ENCODE measurements at places on chromosomes 6 and 20.
A peak's percentile ranks its signal among the peaks of the same experiment; 100 is the strongest.

DNA sequence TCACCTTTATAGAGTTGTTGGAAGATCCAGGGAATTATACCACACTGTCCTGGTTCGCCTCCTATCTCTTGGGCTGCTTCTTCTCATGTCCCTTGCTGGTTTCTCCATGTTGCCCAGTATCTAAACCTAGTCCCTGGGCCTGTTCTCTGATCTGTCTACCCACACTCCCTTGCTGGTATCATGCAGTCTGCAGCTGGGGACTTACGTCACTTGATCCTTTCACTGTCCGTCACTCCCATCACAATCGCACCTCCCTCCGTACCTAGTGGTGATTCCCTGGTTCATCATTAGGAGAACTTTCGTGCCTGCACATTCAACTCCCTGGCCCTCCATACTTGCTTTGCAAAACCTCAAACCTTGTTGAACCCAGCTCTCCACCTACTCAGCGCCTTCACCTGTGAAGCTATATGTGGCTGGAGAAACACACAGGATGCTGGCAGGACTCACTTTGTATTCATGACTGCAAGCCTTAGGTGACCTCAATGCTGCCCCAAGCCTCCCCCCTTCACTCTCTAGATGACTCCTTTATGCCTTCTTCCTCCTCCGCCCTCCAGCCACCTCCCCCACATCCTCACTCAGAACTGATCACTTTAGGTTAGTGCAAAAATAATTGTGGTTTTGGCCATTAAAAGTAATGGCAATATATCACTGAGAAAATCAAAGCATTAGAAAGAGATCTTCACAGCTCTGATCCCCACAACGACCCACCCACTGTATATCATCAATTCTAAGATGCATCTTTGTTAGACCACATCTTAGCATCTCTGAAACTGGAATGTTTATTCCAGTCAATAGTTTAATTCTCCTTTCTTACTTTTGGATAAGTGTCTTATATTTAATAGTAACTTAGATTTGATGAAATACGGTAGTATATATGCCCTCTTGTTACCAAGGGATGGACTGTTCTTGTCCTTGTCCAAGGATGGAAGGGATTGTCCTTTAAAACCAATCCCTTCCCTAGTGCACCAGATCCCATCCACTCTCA is 26.4 kb downstream of the GDAP1L1 start:
- no peak for DNase-seq

- no peak for DNase-seq
Measured at GRCh38 chr6:82337688-82338257, 25.8 kb upstream of the TPBG start.

GRCh38 chr6:29071831-29072723 is 15.0 kb downstream of the OR2B3 start:
- no peak for DNase-seq

- DNase-seq = no peak
Measured at GRCh38 chr6:166908811-166909210, 47.5 kb downstream of the RNASET2 start.

- no peak for DNase-seq
Measured at GRCh38 chr20:19161336-19161735, 51.1 kb upstream of the SLC24A3 start.

DNA sequence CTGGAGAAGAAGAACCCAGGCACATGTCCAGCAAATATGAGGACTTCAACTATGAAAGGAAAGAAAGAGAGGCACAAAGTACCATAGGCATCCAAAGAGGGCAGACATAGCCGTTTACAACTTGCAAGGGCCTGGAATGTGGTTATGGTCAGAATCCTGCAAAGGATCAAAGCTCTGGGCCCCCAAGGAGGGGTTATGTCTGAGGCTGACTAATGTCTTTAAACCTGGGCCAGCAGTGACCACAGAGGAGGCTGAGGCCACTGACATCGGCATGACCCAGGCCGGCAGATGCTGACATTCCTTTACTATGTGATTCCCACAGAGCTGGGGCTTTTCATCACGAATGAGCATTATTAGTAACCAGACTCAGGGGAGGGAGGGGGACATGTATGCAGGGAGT is 861.1 kb downstream of the DHX35 start:
- DNase-seq = no peak

- no peak for DNase-seq
Measured at GRCh38 chr6:65984089-65984488, 277.1 kb upstream of the EYS start.

DNA sequence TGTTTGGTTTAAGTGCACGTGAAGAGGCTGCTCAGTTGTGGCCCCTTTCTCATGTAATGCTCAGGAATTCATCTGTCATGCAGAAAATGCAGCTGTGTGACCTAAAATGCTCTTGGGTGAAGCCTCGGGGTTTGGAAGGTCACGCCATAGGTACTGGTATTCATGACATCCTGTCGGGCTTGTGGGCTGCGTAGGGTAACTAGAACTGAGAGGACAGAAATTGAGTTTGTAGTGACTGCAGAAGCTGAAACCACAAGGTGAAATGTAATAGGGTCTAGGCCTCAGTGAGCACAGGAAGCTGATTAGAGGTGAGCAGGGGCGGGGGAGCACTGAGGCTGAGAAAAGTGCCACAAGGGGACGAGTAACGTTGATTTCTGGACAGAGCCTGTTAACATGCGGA is 128.8 kb downstream of the SOBP start:
- no peak for DNase-seq

DNA sequence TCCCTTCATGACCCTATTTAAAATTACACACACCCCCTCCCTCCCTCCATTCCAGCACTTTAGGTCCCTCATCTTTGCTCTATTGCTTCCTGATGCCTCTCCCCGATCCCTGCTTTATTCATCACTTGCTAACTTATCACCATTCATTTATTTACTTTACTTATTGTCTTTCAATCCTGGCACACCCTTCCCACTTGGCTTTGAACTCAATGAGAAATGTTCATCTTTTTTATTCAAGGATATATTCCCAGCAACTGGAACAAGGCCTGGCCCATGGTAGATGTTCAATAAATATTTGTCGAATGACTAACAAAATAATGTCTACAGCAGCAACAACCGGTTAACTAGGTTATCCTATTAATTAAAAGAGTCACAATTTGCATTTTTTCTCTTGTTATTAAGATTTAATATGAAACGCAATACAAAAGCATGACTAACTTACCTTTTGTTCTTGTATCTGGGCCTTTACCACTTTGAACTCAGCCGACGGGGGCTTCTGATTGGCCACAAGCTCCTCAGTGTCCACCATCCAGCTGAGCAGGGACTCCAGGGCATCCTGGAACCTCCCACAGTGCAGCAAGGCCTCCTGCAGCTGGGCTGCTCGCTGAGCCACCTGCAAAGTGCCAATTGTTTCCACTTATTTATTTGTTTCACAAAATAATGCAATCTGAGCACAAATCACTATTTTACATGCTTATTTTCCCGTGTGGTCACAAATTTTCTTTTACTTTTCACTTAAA is 107.8 kb downstream of the DST start:
- DNase-seq = no peak

DNA sequence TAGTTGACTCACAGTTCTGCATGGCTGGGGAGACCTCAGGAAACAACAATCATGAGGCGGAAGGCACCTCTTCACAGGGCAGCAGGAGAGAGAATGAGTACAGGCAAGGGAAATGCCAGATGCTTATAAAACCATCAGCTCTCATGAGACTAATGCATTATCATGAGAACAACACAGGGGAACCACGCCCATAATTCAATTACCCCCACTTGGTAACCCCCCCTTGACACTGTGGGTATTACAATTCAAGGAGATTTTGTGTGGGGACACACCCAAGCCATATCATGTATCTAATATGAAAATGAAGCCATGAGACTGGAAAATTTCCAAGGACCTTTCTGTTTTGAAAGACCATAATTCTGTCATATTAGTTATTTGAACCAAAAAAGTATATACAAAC is 342.4 kb upstream of the PLCB4 start:
- no peak for DNase-seq

DNA sequence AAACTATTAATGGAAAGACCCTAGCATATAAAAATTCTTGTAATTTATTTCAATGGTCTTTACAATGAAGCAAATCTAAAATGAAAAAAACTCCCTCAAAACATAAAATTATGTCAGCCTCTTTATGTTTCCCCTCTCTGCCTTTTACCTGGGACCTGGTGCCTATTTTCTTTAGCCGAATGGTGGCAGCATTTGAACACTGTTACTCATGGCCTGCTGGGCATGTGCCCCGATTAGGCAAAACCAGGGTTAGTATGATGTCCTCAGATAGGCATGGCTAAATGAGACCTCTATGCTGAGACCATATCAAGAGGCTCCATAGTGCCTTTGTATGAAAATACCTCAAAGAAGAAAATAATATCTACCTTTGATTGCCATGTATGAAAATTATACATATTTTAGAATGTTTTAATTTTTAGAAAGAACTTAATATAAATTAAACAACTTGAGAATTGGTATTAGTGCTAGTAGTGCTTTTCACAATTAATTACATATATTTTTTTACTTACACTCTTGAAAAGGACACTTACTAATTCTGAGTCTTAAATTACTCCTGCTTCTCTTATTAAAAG is 22.5 kb upstream of the C6orf58 start:
- DNase-seq = no peak

GRCh38 chr6:137283940-137284810 is 65.0 kb upstream of the IFNGR1 start:
- DNase-seq = no peak

GRCh38 chr20:22584522-22584921 is at the start of gene FOXA2:
Gene FOXA2, minus strand, starts transcription at chr20:22584572. Its CDS starts 294 bp downstream, at chr20:22584278.
- DNase-seq = no peak

DNA sequence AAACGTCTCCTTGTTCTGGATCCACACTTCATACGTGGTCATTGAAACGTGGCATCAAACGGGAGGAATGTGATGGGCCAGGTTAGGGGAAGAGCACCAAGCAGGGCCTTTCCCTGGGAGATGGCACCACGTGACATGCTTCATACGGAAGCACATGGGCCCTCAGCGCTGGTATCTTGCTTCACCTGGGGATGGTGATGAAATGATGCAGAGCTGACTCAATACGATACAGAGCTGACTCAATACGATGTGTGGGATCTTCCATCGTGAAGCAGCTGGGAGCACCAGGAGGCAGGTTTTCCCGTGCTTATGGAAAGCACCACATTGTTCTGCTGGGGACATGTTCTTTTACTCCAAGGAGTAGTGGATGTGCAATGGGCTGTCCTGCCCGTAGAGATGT is 22.5 kb upstream of the TAGAP start:
- DNase-seq = no peak

GRCh38 chr6:53474010-53474409 is 70.9 kb downstream of the GCLC start:
- no peak for DNase-seq

DNA sequence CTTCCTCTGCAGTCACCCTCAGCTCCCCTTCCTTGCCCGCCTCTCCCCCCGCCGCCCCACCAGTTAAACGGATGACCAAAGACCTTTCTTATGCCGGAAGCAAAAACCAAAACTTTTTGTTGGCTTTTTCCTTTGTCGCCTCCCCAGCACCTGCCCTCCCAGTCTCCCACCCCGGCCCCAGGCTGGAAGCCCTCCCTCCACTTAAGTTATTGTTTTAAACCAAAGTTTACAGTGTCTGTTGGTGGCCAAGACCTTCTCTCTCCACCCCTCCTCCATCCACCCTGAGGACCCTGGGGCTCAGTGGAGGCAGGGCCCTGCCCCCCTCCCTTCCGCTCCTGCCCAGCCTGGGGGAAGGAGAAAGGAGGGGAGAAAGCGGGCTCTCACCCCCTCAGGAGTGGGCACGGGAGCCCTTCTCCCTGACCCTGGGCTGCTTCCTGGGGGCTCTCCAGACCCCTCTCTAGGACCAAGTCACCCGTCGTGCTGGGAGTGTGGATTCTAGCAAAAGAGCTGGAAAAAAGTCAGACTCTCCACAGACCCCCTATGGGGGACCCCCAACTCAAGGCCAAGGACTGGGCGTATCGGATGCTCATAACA is 38.3 kb upstream of the MDFI start:
- no peak for DNase-seq

- peak; percentile 61 for DNase-seq
Measured at GRCh38 chr6:2749969-2750600, 637 bp downstream of the MYLK4 start.

DNA sequence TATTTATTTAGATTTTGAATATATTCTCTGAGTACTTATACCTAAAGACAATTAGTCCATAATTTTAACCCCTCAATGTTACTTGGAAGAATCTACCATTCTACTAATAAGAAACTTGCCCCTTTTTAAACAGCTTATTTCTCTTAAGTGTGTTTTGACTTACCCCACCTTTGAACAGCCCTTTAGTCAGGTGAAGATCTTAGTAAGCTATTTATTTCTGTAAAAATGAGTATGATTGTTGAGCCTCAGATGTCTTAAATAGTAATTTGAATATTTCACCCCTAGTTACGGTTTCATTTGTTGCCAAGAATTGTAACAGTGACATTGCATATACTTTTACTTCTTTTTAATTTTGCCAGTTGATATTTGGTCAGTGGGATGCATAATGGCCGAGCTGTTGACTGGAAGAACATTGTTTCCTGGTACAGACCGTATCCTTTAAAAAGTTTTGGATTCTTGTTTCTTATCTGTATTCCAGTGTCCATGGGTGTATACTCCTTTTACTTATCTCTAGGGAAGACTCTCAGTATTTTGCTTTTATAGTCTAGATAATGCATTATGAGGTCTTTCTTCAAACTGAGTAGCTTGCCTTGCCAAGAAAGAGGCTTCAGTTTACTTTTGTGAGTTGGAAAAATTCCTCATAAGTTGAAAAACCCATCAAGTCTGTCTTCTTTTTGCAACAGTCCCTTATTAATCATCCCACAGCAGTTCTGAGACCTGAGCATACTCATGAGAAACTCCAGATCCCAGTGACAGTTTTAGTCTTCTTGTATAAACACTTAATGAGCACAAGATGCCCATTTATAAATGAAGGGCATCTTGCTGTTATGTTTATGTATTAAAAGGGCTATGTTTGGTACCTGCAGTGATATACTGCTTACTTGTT is 48.8 kb downstream of the MAPK14 start:
- DNase-seq = no peak

- DNase-seq = no peak
Measured at GRCh38 chr20:10023911-10024310, 10.9 kb upstream of the ANKEF1 start.

DNA sequence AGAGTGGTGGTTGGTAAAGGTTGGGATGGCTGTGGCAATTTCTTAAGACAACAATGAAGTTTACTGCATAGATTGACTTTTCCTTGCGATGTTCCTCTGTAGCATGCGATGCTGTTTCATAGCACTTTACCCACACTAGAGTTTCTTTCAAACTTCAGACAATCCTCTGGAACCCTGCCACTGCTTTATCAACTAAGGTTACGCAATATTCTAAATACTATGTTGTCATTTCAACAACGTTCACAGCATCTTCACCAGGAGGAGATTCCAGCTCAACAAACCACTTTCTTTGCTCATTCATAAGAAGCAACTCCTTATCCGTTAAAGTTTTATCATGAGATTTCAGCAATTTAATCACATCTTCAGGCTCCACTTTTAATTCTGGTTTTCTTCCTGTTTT is 161.2 kb upstream of the NRSN1 start:
- no peak for DNase-seq

- no peak for DNase-seq
Measured at GRCh38 chr6:117908246-117909068, 1.4 kb downstream of the SLC35F1 start.

All from substantia nigra (tissue), 51 donors.